ENCODE measurements at places on chromosomes 11 and 22. TPM values are rescaled to one million over a fixed set of nuclear protein-coding genes. Genes with fewer than 3 reads are reported as not detected.

The CLDN5 gene
- 542 TPM for total RNA-seq

The OR5D18 gene
- total RNA-seq: not detected

The OR6M1 gene
- not detected for total RNA-seq

The FAR1 gene
- 161 TPM for total RNA-seq

The TENM4 gene
- 0.13 TPM for total RNA-seq

The OMP gene
- not detected for total RNA-seq

The CTSC gene
- total RNA-seq: 190 TPM

The CSF2RB gene
- total RNA-seq: 13.4 TPM
